Natural killer cell (primary cell): ENCODE measurements at places on chromosomes 7 and 10. TPM values are rescaled to one million over a fixed set of nuclear protein-coding genes. Genes with fewer than 3 reads are reported as not detected.

DNA sequence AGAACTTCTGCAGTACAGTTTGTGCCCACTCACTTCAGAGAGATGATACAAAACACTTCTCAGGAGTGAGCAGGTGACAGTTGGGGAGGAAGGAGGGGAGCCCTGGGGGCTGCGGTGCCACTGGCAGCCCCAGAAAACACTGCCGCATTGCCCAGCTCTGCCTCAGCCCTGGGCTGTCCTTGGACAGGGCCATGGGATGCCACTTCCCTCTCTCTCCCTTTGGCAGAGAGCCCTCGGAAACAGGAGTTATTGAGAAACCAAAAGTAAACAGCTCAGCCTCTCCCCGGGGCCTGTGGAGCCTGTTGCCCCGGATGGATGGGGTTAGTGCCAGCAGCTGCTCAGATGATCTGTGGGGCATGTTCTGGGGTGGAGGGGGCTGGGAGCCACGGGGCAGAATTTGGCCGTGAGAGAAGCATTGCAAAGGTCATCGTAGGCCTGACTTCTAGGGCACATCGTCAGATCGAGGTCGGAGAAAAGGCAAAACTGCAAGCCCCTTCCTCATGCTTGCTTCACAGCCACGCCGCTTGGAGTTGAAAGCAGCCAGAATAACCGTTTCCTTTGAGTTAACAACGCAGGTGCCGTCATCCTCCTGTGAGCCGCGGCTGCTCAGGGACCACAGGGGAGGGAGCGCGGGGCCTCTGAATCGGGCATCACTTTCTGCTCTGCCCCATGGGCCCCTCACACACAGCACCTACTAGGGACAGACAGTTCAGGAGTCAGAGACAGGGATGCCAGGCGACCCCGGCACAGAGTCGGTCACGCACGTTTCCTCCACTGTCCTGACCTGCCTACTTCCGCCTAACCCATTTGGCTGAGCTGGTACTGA is 256.4 kb downstream of the CAMK1D start:
- peak; percentile 21 for DNase-seq
- H3K4me1 ChIP-seq, result peaks cover 16% of the 10 kb centered on the region
- no peaks in the 10 kb centered on the region for H3K27me3 ChIP-seq
- H3K4me3 ChIP-seq, result peak overlapping the region; percentile 26
- H3K36me3 ChIP-seq, result no peaks in the 10 kb centered on the region

- H3K27ac ChIP-seq, result no peak overlapping the region
- no peaks in the 10 kb centered on the region for H3K36me3 ChIP-seq
- no peak overlapping the region for H3K4me3 ChIP-seq
- no peak for DNase-seq
Measured at GRCh38 chr7:93945756-93946535, 24.4 kb downstream of the GNG11 start.

GRCh38 chr7:33562996-33563395 is 342.3 kb upstream of the BMPER start:
- H3K27me3 ChIP-seq, result no peaks in the 10 kb centered on the region
- no peak overlapping the region for H3K4me3 ChIP-seq
- no peak for DNase-seq
- H3K36me3 ChIP-seq, result no peaks in the 10 kb centered on the region

GRCh38 chr7:41046776-41047175 is 656.1 kb downstream of the INHBA start:
- no peak for DNase-seq
- no peak overlapping the region for H3K4me3 ChIP-seq
- H3K27me3 ChIP-seq, result no peaks in the 10 kb centered on the region
- H3K4me1 ChIP-seq, result no peaks in the 10 kb centered on the region

DNA sequence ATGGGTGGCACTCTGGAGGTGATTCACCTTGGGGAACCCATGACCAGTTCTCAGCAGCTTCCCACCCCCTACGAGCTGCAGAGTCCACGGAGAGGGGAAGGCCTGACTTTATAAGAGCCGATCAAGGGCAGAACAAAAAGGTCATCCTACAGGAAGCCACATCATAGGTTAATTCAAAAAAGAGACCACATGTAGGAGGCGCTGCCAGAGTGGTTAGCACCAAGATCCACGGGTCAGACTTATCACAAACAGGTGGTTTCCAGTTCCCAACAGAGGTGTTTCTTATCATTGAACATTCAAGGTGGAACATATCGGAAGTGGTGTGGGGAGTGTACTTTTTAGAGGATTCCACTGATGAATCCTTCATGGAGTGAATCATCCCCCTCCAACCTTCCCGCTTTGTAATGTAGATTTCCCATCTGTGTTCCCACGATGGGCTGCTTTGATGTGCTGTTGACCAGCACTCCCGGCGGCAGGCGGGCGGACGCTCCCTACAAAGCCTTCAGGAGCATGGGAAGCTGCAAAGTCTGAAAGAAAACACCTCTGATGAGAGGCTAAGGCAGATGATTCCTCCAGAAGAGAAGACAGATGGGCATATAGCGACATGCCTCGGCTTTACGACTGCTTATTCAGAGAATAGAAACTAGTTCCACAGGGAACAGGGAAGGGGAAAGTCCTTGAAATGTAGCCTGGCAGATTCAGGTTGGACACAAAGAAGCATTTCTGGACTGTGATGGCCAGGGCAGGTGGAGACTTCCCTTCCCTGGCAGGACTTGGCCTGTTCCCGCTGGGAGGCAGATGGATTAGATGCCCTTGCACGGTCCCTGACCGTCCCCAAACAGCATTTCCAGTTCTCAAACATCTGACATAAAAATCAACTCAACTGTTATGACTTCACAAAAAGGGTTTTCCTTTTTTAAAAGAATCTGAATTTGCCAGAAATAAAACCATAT is 66.5 kb downstream of the AFAP1L2 start:
- no peaks in the 10 kb centered on the region for H3K36me3 ChIP-seq
- no peak for DNase-seq
- H3K27me3 ChIP-seq, result no peaks in the 10 kb centered on the region
- H3K27ac ChIP-seq, result no peak overlapping the region
- peaks cover 16% of the 10 kb centered on the region for H3K4me1 ChIP-seq

- no peak for DNase-seq
- H3K36me3 ChIP-seq, result no peaks in the 10 kb centered on the region
- no peaks in the 10 kb centered on the region for H3K27me3 ChIP-seq
- no peaks in the 10 kb centered on the region for H3K4me1 ChIP-seq
- H3K27ac ChIP-seq, result no peak overlapping the region
Measured at GRCh38 chr7:111516612-111517011, 45.7 kb downstream of the IMMP2L start.

DNA sequence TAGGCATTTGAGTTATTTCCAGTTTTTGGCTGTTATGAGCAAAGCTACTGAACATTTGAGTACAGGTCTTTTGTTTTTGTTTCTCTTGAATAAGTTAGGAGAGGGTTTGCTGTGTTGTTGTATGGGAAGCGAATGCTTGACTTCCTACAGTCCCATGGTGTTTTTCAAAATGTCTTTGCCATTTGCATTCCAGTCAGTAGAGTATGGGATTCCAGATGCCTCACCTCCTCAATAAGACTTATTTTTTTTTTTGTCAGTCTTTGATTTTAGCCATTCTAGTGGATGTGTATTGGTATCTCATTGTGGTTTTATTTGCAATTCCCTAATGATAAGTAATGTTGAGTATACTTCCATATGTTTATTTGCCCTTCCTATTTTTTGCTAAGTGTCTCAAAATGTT is 19.4 kb downstream of the CDK13 start:
- no peak for DNase-seq
- H3K27ac ChIP-seq, result no peak overlapping the region
- H3K36me3 ChIP-seq, result no peaks in the 10 kb centered on the region
- H3K27me3 ChIP-seq, result no peaks in the 10 kb centered on the region

DNA sequence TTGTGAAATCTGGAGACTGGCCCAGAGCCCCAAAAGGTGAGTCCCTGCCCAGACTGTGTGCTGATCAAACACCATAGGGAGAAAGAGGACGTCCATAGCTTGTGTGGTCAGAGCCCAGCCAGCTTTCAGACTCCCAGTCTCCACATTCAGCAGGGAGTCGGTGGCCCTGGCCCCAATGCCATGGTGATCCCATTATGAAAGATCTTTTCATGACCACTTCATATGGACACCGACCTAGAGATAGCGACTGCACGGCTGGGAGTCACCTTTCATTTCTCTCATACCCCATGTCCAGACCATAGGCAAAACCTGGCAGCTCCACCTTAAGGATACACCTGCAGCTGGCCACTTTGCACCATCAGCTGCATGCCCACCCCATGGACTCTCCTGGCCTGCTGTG is 126.4 kb downstream of the ARHGAP22 start:
- DNase-seq, result no peak
- no peaks in the 10 kb centered on the region for H3K36me3 ChIP-seq
- H3K4me1 ChIP-seq, result no peaks in the 10 kb centered on the region
- H3K27ac ChIP-seq, result no peak overlapping the region
- no peak overlapping the region for H3K4me3 ChIP-seq
- H3K27me3 ChIP-seq, result no peaks in the 10 kb centered on the region

DNA sequence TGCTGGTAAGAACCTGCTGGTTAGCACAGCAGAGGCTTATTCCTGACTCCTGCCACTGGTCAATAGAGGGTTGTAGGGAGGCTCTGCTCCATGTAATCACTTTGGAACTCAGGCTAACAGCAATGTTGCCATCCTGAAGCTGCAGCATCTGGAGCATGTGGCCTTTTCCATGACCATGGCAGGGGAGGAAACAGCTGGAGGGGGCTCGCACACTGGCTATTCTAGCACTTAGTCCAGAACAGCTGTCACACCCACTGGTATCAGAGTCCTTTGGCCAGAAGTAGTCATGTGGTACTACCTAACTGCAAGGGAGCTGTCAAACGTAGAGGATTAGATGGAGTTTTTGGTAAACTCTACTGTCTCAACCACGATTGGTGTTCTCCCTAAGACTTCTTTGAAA is 450.0 kb downstream of the RPS24 start:
- H3K4me1 ChIP-seq, result no peaks in the 10 kb centered on the region
- H3K36me3 ChIP-seq, result no peaks in the 10 kb centered on the region
- no peak overlapping the region for H3K27ac ChIP-seq
- DNase-seq, result no peak
- no peaks in the 10 kb centered on the region for H3K27me3 ChIP-seq
- no peak overlapping the region for H3K4me3 ChIP-seq

DNA sequence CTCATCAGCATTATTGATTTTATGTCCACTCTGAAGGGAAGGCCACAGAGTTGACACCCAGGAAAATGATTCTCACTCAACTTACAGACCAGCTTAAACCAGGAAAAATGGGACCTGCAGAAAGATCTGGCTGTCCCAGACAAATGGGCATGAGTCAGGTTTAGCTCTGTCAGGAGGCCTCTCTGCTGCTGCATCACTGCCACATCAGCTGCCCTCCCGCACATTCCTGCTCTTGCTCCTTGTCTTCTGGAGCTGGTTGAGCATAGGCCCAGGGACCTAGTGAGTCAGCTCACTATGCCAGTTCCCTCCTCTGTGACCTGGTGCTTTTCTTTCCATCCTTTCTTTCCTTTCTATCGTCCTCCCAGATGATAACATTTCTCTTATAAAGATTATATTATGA is 18.8 kb upstream of the SMNDC1 start:
- DNase-seq, result no peak
- no peaks in the 10 kb centered on the region for H3K4me1 ChIP-seq
- no peak overlapping the region for H3K27ac ChIP-seq
- no peaks in the 10 kb centered on the region for H3K36me3 ChIP-seq
- H3K27me3 ChIP-seq, result no peaks in the 10 kb centered on the region
- H3K4me3 ChIP-seq, result no peak overlapping the region

DNA sequence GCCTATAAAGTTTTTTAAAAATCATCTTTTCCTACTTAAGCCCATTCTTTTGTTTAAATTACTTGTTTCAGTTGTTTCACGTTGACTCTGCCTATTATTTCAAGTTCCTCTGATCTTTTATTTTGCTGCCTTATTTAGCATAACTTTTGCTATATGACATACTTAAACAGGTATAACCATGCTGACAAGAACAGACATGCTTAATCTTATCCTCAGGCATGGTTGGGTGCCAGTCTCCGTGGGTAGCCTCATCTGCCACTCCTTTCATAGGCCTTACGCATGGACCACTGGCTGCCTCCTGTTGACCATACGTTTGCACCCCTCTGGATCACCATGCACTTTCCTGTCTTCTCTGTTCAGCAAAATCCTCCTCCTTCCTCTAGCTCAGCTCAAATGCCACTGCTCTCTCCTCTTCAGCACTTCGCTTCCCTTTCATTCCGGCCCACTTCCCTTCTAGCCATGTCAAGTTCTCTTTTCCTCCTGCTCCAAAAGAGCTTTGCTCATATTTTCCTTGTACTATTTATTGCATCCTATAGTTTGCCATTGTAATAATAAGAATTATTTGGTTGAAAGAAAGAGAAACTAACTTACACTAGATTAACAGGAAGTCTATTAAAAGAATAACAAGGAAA is 10.0 kb upstream of the TSPAN33 start:
- H3K4me1 ChIP-seq, result peaks cover 20% of the 10 kb centered on the region
- peak overlapping the region; percentile 54 for H3K27ac ChIP-seq
- no peak for DNase-seq
- H3K27me3 ChIP-seq, result no peaks in the 10 kb centered on the region

- no peak overlapping the region for H3K4me3 ChIP-seq
- no peak for DNase-seq
- no peaks in the 10 kb centered on the region for H3K36me3 ChIP-seq
- no peak overlapping the region for H3K27ac ChIP-seq
- H3K27me3 ChIP-seq, result no peaks in the 10 kb centered on the region
Measured at GRCh38 chr7:117091721-117092120, 138.4 kb downstream of the ST7 start.

DNA sequence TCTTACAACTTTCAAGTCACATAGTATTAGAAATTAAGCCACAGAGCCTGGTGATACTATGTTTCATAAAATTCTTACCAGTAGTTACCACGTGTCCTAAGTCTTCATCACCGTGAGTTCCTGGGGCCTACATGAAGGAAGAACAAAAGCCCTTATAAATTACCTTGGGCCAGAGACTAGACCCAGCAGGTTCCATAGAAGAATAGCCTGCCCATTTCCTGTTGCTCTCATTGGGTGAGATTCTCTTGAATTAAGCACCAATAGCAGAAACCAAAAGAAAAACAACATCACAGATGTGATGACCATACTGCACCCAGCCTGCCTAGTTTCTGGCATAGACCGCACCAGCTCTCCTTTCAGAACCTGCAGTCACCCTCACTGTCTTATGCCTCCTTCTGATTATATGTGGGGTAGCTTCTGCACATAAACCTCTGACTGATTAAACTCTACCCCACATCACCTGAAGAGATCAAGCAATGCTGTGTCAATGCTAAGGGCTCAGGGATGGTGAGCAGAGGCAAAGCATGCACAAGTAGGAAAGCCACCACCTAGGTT is 18.0 kb upstream of the SEM1 start:
- no peak overlapping the region for H3K4me3 ChIP-seq
- peaks cover 2% of the 10 kb centered on the region for H3K27me3 ChIP-seq
- no peaks in the 10 kb centered on the region for H3K4me1 ChIP-seq
- no peaks in the 10 kb centered on the region for H3K36me3 ChIP-seq
- H3K27ac ChIP-seq, result no peak overlapping the region
- DNase-seq, result no peak

DNA sequence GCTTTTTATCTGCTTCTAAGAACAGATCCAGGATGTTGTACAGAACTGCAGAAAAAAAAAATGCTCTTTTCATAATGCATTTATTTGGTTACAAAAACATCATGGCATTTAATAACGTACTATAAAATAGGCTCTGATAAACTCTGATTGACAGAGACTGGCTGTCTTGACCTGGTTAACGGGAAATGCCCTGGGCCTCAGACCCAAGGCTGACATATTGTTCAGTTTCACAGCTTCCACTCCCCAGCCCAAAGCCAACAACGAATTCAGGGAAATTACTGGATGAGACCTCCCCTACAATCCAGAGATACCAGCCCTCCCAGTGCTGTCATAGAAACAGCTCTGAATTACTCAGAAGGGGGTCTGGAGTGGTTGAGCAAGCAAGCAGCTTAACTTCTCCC is 260.1 kb downstream of the CREB5 start:
- H3K27me3 ChIP-seq, result no peaks in the 10 kb centered on the region
- H3K4me3 ChIP-seq, result no peak overlapping the region
- no peaks in the 10 kb centered on the region for H3K36me3 ChIP-seq

Gene MYOF
- total RNA-seq, result 2.0 TPM

Gene BTBD16
- not detected for total RNA-seq

Gene MUC3A
- not detected for total RNA-seq

Gene ELFN1
- total RNA-seq, result not detected

Gene UTF1
- not detected for total RNA-seq

Gene CCAR1
- 77.6 TPM for total RNA-seq

Gene PNLIPRP2
- not detected for total RNA-seq
